ENCODE measurements at places on chromosomes 16 and 17.

DNA sequence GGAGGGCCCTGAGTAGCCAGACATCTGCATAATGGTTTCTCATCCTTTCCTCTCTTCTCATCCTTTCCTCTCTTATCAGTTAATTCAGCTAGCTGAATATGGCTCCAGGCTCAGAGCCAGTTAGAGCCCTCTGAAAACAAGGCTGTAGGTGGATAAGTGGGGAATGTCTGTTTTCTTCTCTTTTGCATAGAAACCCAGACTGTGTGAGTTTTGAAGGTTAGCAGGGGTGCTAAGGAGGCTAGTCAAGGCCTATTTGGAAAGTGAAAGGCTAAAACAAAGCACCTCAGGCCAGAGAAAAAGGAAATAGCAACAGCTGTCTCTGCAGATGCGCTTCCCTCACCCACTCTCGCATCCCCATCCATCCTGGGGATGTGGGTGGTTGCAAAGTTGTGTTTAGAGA is 420.9 kb downstream of the SHISA9 start:
- no peak for DNase-seq

- DNase-seq: no peak
Measured at GRCh38 chr16:77584205-77584859, 138.0 kb upstream of the NUDT7 start.

DNA sequence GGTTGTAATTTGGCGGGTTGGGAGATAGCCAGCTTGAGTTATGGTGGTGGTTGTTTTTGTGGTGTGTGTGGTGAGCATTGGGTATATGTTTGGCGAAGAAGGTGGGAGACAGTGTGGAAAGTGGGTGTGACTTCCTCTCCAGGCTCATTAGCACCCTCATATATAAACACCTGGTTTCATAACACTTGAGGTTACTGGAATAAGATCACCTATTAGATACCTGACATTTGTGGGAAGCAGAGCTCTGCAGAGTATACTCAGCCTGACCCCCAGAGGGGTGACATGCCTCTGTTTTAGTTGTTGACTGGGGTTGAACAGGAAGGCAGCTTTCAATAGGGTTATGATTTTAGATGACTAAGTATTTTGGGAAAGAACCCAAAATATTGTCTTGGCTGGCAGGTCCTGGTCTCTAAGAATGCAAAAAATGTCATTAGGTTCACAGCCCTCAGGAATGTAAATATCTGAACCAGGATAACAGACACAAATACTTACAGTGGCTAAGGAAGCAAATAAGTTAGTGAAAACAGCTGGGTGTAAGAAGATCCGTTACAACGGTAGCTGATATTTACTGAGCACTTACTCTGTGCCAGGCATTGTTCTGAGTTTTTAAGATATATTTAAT is 18.3 kb upstream of the EFCAB13 start:
- no peak for DNase-seq

DNA sequence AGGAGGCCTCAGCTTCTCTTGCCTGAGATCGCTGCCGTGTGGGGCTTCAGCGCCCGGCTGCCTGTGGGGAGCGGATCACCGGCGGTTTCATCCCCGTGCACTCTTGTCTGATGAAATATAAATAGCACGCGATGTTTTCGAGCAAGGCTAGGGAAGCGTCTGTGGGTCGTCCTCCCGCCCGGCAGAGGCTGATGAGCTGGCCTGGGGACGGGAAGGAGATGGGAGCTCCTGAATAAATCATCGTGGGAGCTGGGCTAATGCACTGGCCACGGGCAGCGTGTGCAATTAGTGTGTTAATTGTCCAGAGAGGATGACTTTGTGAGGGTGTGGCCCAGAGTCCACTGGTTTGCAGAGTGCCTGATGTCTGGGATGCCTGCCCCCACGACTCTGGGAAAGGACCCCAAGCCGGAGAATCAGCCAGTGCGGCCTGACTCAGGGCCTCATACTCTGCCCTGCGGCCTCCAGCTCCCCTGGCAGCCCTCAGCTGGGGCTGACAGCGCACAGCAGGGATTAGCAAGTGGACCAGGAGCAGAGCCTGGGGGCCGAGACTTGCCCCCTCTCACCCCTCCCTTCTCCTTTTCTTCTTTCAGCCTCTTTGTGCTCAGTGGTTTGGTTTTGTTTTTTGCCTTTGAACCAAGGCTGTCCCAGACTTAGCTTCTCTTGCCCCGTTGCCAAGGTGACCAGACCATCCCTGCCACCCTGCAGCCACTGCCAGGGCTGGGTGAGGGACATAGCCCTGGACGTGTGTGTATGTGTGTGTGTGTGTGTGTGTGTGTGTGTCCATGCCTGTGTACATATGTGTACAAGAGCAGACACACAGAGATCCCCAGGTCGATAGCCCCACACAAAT is 21.4 kb downstream of the KCNJ12 start:
- no peak for DNase-seq

GRCh38 chr16:79283578-79283977 is 317.0 kb downstream of the MAF start:
- DNase-seq: peak; percentile 35

GRCh38 chr17:1171953-1172352 is 7.8 kb downstream of the ABR start:
- no peak for DNase-seq

- DNase-seq: no peak
Measured at GRCh38 chr17:44361292-44362260, 2.1 kb downstream of the FAM171A2 start.

- no peak for DNase-seq
Measured at GRCh38 chr16:52492789-52493357, 54.1 kb downstream of the TOX3 start.

- no peak for DNase-seq
Measured at GRCh38 chr16:65510241-65510640, 388.4 kb upstream of the CDH11 start.

DNA sequence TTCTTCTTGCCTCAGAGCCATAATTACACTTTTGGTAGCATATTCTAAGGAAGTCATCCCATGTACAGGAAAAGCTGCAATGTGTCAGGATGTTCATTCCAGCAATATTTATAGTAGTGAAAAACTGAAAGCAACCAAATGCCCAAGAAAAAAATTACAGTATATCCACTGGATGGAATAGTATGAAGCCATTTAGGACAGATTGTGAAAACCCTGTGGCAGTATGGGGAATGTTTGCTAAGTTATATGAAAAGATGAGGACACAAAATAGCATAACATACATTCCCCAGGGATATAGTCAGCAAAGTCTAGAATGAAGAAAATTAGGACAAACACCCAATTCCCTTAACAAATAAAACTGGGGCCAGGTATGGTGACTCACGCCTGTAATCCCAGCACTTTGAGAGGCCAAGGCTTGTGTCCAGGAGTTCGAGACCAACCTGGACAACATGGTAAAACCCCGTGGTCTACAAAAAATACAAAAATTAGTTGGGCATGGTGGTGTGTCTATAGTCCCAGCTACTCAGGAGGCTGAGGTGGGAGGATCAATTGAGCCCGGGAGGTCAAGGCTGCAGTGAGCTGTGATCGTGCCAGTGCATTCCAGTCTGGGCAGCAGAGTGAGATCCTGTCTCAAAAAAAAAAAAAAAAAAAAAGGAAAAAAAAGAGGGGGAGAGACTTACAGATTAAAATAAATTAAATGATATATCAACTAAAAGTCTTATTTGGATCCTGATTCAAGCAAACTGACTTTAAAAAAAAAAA is 2.3 kb downstream of the LRRC3C start:
- DNase-seq: no peak

GRCh38 chr16:85798283-85798776 is 1.0 kb downstream of the EMC8 start:
- no peak for DNase-seq

- no peak for DNase-seq
Measured at GRCh38 chr16:29987371-29988085, 7.9 kb downstream of the HIRIP3 start.

- DNase-seq: no peak
Measured at GRCh38 chr17:61380217-61380835, 19.3 kb upstream of the TBX2 start.

GRCh38 chr17:81349397-81350319 is 45.6 kb upstream of the BAHCC1 start:
- DNase-seq: no peak

DNA sequence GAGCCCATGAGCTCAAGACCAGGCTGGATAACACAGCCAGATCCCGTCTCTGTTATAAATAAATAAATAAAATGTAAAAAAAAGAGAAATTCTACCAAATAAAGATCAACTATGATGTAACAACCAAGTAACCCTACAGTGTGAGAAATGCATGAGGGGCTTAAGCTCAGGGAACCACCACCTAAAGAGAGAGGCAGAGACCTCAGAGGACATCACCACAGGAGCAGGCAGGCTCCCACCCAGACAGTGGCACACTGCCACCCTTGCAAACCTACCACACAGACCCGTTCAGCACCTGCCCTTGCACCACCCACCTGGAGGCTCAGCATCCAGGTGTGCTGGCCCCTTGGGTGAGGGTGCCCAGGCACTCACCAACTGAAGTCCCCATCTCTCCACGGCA is 45.6 kb downstream of the ANKRD11 start:
- no peak for DNase-seq

DNA sequence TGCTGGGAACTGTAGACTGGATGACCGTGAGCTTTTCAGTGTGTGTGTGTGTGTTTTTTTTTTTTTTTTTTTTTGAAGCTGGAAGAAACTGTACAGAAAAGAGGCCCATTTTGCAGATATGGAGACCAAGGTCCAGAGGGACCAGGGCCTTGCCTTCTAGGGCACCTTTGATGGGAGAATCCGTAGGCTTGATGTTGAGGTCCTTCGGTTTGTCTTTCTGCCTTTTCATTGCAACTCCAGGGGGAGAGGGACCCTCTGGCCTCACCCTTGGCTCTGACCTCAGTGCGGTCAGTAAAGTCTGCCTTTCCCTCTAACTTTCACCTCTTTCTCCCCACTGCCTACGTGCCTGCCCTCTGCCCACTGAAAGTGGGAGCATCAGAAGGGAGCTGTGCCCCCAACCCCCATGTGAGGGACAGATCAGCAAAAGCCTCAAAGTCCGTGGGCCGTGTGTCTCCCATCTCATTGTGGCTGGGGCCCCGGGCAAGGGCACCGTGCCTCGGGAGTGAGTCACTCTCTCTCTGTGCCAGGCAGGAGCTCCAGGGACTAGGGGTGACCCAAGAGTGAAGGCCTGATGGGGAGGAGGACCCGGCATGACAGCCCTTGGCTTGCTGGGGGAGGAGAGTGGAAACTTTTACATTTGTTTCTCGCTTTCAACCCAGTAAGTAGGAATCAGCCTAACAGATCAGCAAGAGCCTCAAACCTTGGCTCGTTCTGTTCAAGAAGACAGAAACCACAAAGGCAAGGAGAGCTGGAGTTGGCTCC is 123.6 kb downstream of the CMIP start:
- DNase-seq: no peak

- DNase-seq: no peak
Measured at GRCh38 chr16:66007717-66008116, 358.8 kb upstream of the CDH5 start.

DNA sequence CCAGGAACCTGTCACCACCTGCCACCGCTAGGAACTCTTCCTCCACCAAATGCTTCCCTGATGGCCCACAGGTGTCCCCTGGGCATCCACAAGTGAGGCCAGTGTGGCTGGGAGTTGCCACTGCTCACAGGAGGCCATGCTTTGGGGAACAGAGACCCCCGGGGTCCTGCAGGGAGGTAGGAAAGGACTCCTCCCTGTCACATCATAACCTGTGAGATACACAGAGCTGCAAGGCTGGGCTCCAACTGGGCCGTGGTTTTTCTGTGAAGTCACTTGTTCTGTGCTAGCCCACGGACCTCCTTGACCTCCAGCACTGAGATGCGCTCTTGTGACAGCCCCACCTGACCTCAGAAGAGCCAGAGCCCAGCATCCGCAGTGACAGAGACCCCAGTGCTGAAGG is 311.2 kb downstream of the C16orf95 start:
- no peak for DNase-seq

DNA sequence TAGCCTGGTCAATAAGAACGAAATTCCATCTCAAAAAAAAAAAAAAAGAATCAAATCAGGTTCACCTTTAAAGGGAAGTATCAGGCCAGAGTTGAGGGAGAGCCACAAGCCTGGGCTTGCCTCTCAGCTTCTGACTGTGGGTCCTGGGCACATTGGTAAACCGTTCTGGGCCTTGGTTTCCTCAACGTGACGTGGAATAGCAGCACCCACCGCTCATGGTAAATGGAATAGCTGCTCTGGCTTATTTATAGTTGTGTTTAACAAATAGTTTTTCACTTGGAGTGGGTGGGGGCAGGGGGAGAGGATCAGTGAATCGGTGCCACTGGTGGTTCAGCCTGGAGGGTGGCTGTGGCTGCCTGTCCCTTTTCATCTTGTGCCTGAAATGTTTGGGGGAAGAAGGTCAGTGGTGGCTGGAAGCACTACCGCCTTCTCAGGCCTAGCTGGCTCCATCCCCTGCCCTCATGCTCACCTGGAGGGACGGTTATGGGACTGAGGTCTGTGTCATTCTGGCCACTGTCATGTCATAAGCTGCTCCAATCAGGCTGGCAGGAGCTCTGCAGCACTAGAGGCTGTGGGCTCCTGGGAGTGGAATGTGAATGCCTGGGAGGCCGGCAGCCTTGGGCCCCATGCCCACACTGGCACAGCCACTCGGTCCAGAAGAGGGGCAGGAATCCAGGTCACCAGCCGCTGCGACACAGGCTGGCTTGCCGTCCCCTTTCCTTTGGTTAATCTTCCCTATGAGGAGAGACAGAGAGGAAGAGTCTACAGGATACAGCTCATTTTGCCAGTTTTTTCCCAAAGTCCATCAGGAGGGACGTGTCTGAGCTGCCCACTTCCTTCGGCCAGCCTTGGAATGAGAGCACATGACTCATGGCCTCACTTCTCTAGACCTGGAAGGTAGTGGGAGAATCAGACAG is 27.0 kb downstream of the CCR7 start:
- no peak for DNase-seq

GRCh38 chr17:75191584-75191983 is 8.8 kb upstream of the SUMO2 start:
- no peak for DNase-seq

- DNase-seq: no peak
Measured at GRCh38 chr16:25855818-25856217, 164.1 kb downstream of the HS3ST4 start.

DNA sequence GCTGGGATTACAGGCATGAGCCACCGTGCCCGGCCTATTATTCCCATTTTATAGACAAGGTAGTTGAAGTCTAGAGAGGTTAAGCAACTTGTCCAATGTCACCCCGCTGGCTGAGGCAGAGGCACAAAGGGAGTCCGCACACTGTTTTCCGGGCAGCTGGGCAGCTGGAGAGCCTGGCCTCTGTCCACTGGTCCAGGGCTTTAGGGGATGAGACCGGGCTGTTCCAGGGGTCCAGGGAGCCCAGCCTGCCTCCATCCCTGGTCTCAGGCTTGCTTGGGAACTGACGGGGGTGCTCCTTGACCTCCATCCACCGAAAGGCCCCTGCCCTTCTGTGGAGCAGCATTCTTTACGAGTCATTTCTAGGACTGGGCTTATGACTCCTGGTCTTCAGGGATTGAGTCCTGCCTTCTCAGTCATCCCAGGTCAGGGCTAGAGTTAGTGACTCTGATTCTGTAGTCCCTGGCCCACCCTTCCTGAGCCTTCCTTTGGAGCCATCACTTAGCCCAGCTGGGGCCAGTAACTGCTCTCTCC is 37.5 kb downstream of the SOCS3 start:
- no peak for DNase-seq

- DNase-seq: no peak
Measured at GRCh38 chr17:69607162-69607834, 192.8 kb downstream of the MAP2K6 start.

All from activated effector memory CD4-positive, alpha-beta T cell treated with Interleukin-2 at 50 U/mL for 16 hours (primary cell).